T-helper 1 cell (primary cell): ENCODE measurements at places on chromosomes 1 and 21.

- no peak for DNase-seq
Observed at GRCh38 chr1:149928401-149928724, 760 bp upstream of the SF3B4 start.

DNA sequence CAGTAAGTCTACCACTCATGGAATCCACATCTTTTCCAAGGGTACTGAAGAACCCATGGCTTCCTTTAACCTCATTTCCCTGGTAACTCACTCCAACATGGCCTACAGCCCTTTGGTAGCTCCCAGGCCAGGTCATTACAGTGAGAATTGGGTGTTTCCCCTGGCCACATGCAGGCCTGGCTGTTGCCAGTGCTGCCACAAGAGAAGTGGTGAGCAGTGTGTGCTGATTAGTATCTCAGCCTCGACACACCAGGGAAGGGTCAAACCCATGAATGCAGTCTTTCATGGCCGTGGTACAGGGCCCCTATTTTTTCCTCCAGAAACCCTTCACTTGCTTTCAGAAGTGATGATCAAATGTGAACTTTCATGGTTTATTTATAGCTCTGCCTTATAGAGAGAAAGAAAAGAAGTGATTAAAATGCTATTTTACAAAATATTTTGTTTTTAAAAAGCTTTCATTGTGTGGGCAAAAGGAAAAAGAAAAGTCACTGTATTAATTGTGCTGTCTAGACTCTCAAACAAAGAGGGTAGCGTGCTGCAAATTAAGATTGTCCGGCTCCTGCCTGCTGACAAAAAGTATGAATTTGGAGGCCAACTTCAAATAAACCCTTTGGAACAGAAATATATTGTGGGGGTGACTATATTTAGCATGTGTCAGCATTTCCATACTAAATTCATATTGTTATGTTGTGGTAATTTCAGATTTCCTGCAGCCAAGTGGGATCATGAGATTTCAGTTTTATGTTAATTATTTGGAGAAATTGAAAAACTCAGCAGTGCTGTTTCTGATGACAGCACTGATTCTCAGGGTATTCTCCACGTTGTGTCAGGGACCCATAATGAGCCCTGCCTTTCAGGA is 62.0 kb upstream of the HOOK1 start:
- no peak for DNase-seq

DNA sequence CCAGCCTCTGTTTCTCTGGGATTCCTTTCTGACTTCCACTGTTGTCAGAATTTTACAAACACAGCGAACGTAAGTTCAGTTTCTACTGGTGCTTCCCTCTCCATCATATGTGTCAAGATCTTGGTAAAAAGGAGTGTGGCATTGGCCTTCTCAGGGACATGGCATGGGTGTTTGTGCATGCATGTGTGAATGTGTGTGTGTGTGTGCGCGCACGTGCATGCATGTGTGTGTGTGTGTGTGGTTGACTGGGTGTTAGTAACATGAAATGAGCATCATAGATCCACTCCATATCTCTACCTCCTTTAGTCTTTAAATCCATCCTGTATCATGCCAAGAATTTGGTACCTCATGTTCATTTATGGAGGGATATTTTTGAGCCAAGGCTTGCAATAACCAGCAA is 411.3 kb downstream of the NPHP4 start:
- DNase-seq = no peak

DNA sequence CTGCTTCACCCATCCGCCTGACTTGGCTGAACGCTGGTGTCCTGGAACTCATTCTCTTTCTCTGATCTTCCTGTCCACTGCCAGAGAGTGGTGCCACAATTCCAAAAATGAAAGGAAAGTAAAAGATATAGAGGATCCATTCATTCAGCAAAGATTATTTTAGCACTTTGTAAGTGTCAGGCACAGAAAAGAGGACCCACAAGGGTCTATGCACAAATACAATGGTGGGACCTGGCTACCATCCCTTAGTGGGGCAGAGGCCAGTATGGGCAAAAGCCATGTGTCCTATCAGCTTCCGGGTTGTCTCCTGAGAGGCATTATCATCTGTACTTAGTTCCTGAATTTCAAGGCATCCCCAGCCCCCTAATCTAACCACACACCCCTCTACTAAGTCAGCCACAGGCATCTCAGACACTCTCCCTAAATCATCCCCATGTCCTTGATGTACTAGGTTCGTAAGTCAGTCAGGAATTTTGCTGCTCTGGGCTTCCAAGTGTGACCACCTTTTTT is 19.0 kb downstream of the SSR2 start:
- no peak for DNase-seq

- DNase-seq = no peak
Observed at GRCh38 chr21:34143685-34144182, 70.4 kb downstream of the MRPS6 start.

DNA sequence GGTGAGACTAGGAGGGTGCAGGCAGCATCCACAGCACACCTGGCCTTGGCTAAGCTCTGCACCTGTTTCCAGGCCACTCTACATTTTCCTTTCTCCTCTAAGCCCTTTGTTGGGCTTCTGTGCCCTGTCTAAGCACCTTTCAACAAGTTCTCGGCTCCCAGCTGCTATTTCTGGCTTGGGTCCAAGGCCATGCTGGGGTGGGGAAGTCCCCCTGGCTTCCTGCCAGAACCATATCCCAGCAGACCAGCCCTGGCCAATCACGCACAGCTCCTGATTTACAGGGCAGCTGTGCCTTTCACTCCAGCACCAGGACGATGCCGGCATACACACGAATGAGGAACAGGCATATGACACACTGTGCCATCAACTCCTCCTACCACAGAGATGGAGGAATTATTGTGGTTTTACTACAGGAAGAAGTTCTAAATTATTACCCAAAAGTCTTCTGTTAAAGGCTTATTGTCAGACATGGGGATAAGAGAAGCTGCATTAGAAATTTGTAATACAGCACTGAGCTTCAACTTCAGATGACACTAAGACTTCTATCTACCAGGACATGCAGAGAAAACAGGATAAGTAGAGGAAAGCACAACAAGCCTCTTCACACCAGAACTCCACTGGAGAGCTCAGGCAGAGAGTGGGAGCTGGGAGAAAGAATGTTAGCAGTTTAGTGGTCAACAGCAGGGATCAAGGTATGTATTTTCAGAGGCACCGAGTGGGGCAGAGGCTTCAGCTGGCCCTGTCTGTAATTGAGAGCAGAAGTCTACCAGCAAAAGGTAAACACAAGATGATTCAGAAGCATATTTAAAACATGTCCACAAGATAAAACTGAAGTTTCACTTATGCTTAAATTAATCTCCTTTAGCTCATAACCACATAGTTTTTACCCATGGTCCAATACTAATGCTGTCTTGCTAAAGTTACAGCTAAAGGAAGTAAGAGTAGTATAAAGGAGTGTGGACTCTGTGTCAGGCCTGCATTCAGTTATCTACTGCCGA is 37.4 kb downstream of the TRIT1 start:
- peak; percentile 72 for DNase-seq
